ENCODE measurements at places on chromosomes 7 and 10.

DNA sequence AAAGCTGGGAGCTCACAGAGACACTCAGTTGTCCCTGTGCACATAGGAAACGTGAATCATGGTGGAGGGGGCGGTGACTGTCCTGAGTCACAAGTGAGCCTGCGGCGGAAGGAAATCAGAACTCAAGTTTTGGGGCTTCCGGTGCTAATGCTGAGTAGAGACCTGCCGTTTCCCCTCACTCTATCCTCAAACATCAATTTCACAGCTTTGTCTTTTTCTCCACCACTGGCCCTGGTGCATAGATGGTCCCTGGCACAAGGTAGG is 21.9 kb downstream of the ADCYAP1R1 start:
- no peak for DNase-seq

DNA sequence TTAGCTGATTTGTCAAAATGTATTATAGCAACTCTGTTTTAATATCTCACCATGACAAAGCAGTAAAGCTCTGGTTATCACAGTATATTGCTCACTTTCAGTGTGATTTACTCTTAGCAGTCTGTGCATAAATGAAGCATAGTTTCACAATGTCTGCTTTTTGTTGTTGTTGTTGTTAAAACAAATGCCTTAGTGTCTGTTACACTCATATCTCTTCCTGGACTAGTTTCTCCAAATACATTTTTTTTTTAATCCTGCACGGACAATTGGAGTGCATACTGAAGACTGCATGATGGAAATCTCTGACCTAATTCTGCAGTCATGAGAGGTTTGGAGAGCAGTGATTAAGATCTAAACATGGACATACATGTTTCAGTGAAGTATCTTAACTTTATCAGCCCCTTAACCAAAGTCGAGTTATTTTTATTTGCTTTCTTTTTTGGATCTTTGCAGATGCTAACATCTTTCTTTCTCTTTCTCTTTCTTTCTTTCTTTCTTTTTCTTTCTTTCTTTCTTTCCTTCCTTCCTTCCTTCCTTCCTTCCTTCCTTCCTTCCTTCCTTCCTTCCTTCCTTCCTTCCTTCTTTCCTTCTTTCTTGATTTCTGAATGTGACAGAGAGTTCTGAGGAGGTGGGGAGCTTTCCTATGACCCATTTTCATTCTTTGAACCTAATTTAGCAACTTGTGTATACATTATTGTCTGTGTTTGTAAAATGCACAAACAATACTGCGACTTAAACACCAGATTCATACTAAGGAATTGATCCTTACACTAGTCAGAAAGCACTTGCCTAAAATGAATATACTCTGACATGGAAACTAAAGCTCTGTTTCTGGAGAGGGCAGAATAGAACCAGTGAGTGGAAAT is 161.5 kb upstream of the AGR3 start:
- DNase-seq = no peak

DNA sequence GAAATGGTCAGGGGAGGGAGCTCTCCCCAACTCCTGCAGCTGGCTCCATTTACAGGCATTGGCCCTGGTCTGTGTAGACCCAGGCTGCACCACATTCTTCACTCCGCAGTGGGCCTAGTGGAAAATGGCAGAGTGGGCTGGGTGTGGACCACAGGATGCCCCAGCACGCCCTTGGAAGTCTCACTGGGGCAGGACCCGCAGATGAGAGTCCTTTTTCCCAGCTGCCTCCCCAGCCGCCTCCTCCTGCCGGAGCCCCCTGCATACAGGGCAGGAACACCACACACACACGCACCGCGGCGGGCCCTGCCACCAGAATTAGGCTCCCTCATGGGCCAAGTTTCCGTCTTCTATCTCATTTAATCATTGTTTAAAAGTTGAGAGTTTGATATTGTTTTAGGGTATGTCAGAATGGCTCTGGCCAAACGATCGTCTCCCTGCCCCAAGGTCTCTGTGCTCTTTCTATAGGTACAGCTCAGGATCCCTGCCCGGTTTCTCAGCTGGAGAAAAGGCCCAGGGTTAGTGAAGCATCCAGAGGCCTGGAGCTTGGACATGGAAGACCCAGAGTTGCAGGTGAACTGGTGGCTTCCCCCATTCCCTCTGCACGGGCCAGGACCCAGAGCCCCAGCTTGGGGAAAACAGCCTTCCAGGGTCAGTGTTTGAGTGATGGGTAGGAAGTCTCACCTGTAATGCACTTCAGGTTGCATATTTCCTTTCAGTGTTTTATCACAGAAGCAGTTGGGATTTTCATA is 42.0 kb downstream of the ZNF467 start:
- DNase-seq = no peak

DNA sequence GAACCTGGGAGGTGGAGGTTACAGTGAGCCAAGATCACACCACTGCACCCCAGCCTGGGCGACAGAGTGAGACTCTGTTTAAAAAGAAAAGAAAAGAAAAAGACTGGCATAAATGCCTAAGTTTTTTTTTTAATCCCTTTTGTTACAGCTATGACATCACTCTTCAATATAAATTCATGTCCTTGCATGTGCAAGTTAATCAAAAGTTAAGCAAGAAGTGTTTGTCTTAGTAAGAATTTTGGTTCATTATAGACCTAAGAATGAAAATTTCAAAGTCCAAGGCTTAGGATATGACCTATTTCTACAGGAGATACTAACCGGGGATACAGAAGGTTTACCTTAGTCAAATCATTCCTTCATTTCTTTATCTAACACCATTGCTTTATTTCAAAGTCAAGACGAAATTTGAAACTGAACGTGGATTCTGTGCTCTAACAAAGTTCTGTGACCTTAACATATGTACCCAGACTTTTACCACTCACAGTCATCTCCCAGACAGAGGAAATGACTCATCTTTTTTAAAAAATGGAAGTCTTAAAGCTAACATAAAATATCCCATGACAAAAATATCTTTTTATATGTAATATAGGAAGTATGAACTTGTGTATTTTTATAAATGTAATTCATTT is 29.3 kb upstream of the ITGB8 start:
- DNase-seq = no peak

DNA sequence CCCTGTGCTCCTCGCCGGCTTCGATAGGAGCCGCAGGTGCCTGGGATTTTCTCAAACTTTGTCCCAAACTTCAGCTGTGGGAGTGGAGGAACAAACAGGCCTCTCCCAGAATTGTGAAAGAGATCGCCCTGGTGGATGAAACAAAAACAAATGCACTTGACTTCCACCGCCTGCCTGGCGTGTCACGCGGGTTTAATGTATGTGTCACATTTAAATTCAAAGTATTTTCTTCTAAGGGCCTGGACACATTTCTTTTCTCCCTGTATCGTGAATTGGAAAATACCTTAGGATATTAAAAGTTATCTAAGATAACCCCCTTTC is 694 bp upstream of the WASL start:
- DNase-seq = peak; percentile 48

DNA sequence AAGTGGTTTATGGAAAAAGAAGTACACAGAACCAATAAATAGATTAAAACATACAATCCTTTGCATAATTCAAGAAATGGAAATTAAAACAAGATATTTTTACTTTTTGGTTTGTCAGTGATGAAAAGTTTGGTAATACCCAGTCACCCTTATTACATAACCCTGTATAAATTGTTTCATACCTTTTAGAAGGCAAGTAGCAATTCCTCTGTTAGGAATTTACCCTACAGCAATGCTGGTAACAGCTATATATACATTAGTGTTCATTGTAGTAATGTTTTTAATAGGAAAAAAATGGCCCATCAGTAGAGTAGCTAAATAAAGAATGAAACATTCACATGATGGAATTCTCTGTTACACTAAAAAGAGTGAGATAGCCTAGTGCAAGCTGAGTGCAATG is 42.7 kb downstream of the PTPN12 start:
- no peak for DNase-seq

- no peak for DNase-seq
Measured at GRCh38 chr7:74218343-74218698, 8.5 kb downstream of the LAT2 start.

GRCh38 chr7:28672397-28672797 is 260.1 kb downstream of the CREB5 start:
- DNase-seq = no peak
